ENCODE measurements at places on chromosomes 2 and 18.

DNA sequence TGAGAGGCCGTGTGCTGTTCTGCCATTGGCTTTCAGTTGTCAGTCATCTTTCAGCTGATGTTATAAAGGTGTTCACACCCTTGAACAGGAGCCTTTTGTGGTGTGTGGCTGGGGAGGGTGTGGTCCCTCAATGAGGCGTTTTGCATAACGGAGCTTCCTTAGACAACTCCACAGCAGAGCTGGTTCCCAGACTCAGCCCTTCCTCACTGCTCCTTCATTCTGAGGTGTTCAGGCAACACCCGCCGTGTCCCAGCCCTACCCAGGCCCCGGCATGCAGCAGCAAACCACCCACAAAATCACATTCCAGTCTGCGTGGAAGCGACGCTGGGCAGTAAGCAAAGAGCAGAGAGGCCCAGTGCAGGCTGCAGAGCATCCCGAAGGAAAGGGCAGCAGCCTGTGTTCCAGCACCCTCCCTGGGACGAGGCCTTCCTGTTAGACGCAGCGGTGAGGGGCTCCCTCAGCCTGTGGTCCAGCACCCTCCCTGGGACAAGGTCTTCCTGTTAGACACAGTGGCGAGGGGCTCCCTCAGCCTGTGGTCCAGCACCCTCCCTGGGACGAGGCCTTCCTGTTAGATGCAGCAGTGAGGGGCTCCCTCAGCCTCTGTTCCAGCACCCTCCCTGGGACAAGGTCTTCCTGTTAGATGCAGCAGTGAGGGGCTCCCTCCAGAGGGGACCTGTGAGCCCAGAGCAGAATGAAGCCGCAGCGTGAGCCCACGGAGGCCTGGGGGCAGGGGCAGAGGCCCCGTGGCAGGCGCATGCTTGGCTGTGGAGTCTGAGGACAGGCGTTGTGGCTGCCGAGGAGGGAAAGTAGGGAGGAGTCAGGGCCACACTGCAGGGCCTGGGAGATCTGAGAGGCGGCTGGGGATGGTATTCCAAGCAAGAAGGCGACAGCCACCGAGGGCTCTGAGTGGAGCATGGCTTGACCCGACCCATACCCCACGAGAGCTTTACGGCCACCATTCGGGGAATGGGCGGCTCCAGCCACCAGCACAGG is 201.8 kb upstream of the HDAC4 start:
- DNase-seq = peak; percentile 67

DNA sequence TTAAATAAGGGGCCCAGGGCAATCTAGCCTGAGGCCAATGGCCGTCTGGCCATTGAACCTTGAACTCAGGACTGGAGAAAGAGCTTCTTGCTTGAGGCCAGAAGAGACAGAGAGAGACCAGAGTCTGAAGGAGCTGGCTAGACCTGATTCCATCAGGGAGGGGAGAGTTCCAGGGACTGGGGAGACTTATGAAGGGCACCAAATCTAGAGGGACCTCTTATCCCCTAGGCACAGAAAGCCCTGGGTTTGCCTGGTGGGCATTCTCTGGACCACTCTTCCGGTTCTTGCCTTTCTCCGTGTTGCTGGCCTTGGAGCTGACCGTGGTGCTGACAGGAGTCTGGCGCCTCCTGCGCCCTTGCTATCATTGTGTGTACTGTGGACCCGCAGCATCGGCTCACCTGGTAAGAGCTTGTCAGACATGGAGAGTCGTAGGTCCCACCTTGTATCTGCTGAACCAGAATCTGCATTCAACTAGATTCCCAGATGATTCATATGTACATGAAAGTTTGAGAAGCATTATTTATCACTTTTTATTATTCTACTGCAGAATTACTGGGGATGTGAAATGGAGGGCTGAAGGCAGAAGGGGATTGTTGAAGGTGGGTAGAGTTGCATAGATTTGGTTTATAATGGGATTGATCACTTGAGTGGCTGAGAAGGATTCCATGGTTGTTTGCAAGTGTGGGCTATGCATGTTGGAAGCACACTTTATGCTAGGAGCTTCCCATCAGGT is 4.3 kb upstream of the TRPM8 start:
- no peak for DNase-seq

DNA sequence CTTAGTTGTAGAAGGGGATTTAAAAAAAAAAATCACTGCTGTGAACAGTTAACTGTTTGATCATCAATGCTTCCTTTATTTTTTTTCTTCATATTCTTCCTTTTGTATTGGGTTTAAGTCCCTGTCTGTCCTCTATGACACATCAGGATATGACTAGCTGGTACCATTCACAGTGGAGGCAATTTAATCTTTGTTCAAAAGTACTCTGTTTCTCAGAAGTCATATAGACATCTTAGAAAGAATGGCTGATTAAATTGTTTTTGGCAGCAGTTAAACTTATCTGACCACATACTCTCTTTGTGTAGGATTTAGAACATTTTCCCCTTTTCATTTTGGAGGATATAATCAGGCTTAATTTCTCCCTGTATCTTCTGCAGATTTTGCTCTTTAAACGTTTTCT is 807.8 kb upstream of the CDH2 start:
- no peak for DNase-seq

DNA sequence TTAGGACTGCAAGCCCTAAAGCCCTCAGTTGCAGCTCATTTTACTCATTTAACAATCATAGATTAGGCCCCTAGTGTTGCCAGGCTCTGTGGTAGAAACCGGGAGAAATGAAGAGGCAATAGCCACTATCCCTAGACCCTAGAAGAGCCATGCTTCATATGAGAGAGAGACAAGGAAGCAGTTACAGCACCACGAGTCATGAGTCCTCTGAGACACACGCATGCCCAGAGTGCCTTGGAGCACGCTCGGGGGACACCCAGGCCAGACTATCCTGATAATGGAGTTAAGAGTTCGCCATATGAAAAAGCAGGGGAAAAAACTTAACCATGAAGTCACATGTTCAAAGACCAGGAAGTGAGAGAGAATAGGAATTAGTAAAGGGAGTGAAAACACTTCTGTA is 321.5 kb upstream of the PKDCC start:
- no peak for DNase-seq

DNA sequence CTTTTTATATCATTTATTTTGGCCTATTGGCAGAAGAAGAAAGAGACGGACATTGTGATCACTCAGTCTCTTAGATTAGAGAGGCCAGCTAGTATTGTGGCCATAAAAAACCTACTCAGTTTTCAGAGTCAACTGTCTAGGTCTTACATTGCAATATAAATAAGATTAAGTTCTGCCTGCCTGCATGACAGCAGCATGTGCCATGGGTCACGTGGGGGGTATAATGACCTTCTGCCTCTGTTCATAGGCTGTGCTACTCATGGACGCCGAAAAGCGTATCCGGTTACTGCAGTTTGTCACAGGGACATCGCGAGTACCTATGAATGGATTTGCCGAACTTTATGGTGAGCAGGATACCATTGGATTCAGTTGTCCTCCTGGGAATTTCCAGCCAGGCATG is 238.5 kb downstream of the ALPK2 start:
- peak; percentile 19 for DNase-seq

DNA sequence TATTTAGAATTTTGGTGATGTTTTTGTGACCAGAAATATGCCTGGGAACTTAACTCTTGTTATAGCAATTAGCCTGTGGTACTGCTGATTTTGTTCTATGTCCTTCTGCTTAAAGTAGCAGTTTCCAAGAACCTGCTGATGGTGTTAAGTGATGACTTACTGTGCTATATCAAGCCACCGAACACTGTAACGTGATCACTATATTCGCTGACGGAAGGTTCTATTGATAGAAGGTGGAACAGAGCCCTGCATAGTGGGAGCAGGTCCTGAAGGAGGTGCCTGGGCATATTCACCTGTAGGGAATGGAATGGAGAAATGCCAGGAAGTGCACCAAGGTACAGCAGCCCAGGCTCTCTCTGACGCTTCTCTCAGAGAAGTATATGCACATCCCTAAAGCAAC is 76.8 kb downstream of the UXS1 start:
- no peak for DNase-seq

GRCh38 chr2:145169285-145169684 is 649.4 kb upstream of the ZEB2 start:
- no peak for DNase-seq

GRCh38 chr18:21598726-21599584 is 1.5 kb downstream of the ESCO1 start:
- DNase-seq = no peak

DNA sequence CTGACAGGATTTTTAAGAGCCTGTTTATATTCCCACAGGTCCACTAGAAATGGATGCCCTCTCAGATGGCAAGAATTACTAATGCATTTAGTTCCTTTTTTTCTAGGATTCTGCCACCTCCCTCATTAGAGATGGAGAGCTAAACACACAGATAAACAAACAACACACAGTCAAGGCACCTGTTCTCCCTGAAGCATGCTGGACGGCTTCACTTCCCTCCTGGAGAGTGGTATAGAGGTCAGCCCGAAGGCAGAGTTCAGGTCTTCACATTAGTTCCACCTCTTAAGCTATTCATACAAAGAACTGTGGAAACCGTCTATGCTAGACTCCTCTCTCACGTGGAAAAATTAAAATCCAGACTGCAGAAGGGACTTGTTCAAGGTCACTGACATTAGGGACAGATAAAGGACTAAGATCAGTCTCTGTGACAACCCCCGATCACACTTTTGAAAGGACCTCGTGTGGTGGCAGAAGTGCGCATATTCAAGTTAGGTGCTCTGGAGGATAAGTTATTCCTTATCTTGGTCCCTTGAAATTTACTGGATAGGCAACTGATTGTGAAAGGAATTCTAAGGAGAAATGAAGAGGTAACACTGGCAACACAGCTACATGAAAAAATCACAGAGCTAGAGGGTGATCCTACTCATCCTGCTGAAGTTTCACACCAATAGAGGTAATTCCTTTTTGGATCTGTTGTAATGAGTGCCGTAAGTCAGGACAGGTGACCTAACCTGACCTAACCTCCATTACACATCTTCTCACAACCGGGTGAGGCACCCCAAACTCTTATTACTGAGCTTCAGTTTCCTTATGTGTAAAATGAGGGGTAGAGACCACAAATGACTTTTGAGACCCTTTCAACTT is 75.1 kb downstream of the SPRED2 start:
- DNase-seq = no peak

GRCh38 chr2:122543815-122544214 is 788.4 kb downstream of the TSN start:
- DNase-seq = no peak

GRCh38 chr2:158004126-158004764 is 97.4 kb upstream of the UPP2 start:
- DNase-seq = no peak

DNA sequence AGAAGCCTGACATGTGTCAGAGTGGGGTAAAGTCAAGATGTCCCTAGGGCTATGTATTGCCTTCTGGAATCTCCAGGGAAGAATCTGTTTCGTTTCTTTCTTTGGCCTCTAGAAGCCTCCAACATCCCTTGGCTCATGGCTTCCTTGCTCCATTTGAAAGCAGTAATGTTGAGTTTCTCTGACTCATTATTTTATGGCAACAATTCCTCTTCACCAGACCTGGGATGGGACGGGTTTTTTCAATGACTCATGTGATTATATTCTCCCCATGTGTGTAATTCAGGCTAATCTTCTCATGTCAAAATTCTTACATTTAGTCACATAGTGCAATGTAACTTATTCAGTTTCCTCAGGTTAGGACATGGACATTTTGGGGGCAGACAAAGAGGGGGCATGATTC is 1038.6 kb downstream of the CBLN2 start:
- no peak for DNase-seq

- DNase-seq = peak; percentile 93
These were observed 446 bp upstream of the EFHD1 start for GRCh38 chr2:232632904-232633412.

DNA sequence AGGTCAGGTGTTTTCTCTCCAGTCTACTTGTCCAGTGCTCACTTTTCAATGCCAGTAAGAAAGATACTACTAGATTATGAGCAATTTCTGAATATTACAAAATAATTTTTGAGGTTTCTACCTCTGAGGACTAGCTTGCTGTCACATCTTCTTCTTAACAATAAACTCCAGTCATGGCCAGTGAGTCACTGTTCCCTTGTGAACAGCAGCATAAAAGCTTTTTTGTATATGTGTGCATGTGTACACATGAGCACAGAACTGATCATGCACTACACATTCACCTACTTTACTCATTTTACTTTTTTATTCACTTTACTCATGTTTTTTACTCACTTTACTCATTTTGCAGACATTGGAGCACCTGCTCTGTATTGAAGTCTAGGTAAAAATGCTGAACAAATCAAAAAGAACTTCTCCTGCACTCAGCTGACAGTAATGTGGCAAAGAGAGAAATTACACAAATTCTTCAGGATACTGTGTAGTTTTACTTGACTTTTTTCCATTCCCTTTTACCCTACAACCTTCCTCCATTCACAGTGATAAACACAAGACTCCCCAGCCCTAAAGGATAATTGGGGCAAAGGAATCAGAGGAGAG is 28.0 kb downstream of the ST6GAL2 start:
- no peak for DNase-seq

DNA sequence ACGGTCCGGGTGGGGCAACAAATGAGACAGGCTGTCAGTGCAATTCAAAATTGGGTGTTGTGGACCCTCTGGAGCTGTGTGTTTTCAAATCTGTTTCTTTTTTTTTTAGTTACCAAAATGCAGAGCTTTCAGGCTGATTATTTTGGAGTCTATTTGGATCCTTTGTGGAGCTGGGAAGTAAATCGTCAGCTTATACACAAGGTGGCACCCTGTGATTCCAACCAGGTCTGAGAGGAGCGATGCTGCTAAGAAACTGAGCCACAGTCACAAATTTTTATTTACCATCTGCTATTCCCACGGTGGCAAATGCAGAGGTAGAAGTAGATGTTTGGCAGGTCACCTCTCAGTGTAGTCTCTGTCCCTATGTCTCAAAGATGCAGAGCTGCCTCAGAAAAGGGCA is 3.8 kb upstream of the EPC2 start:
- DNase-seq = no peak

DNA sequence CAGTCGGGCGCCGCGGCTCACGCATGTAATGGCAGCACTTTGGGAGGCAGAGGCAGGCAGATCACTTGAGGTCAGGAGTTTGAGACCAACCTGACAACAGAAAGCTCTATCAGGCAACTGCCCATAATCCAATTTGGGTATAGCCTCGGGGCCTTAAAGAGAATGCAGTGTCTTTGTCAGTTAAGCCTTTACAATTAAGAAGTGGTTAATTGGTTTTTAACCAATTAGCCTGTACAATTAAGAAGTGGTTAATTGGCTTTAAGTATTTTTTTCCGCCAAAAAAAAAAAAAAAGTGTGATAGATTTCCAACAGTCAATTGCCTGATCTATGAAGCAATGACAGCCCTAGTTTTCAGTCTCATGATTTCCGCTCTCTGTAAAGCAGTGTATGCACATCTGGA is 74.6 kb upstream of the NARS1 start:
- no peak for DNase-seq
